ENCODE measurements at places on chromosomes 2 and 18.

- peak; percentile 81 for DNase-seq
Observed at GRCh38 chr18:11323359-11323819, 174.0 kb upstream of the PIEZO2 start.

- DNase-seq, result no peak
Observed at GRCh38 chr2:223952280-223952968, 4.8 kb upstream of the MRPL44 start.

- DNase-seq, result no peak
Observed at GRCh38 chr2:72132981-72133720, 14.5 kb downstream of the CYP26B1 start.

DNA sequence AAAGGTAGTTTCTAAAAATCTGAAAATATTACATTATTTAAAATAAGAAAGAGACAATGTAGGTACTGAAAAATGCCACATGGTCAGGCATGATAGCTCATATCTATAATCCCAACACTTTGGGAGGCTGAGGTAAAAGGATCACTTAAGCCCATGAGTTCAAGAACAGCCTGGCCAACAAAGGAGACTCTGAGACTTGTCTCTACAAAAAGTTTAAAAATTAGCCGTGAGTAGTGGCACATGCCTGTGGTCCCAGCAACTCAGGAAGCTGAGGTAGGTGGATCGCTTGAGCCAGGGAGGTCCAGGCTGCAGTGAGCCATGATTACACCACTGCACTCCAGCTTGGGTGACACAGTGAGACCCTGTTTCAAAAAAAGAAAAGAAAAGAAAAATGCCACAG, 21.8 kb downstream of the ATAD2B start:
- DNase-seq, result peak; percentile 69

GRCh38 chr2:157439824-157440186, 4.1 kb downstream of the CYTIP start:
- DNase-seq, result no peak

DNA sequence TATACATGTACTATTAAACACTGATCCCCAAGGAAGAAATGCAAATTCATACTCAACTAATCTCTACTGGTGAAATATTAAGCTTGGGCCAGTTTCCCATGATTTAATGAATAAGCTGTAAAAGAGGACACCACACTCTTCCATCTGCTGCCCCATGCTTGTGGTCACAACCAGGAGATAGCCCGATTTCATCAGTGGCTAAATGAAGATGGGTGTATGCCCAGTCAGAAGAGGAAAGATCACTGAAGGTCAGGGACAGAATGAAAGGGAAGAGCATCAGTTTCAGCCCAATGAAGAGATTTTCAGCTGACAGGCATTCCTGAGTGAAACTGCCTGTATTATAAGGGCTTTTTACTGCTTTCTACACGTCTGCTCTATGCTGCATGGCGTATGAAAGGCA, 103.5 kb downstream of the KCNS3 start:
- no peak for DNase-seq

DNA sequence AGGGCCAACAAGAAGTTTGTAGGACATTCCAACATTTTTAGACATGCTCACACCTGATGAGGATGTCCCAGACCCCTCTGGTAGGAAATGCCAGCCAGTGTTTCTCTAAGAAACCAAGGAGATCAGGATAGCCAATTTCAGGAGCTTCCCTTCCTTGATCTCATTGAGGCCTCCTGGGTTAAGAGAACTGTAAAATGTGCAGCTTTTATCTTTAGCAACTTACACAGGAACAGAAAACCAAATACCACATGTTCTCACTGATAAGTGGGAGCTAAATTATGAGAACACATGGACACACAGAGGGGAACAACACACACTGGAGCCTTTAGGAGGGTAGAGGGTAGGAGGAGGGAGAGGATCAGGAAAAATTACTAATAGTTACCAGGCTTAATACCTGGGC, 99.6 kb upstream of the MAP2 start:
- DNase-seq, result no peak
